ENCODE measurements at places on chromosomes 6 and 20. TPM values are rescaled to one million over a fixed set of nuclear protein-coding genes. Genes with fewer than 3 reads are reported as not detected.

Gene DNMT3B
- total RNA-seq, result 2.2 TPM

Gene VWA7
- total RNA-seq, result 0.57 TPM

Gene SLC13A3
- total RNA-seq, result 1.5 TPM

Gene REV3L
- total RNA-seq, result 7.0 TPM

Gene GPR63
- 0.95 TPM for total RNA-seq

Gene APOBEC2
- total RNA-seq, result not detected

DNA sequence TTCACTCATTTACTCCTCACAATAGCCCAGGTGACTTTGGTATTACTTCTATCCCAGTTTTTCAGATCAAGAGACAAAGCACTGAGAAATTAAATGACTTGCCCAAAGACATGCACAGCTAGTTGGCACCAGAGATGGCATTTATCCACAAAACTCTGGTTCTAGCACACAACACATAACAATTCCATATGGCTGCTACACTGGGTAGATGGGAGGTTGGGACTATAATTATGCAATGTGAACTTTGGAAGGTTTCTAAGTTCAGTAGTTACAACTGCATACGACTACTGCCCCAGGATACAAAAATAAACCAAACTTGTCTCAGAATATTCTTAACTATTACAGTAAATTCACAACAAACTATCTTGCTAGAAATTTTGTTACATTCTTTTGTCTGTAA, 54.2 kb upstream of the MLIP start:
- no peak for DNase-seq

DNA sequence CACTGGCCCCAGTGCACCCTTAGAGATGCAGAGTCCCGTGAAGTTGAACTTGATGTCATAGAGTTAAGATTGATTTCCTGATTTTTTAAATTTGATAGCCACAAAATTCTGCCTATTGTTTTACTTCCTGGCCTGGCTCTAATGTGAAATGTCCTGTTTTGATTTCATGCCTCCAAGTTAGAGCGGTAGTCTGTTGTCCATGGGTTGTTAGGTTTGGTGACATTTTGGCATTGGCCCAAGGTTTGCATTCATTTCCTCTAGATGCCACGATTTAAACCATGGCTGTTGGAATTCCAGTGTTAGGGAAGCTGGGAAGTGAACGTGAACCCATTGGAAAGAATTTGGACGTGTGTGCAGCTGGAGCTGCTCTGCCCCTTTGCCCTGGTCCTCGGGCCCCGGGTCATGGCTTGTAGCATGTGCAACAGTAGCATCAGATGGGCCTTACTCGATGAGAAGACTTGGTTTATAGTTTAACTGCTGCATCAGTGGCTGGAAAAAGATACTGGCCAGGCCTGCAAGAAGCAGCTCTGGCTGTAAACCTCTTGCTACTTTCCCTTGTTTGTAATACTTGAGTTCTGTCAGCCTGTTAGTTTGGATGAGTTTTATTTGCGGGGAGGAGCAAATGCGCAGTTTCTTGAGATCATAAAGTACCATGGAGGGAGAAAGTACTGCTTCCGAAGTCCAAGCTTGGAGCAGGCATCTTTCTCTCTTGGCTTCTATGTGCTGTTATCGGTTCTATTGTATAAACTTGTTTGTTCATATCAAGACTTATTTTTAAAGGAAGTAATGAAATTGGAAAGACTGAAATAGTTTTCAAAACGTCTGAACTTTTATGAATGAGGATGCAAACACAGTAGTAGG, 121.4 kb upstream of the CLDN20 start:
- no peak for DNase-seq

- DNase-seq, result no peak
Observed at GRCh38 chr6:30749554-30750378, 5.4 kb upstream of the IER3 start.

DNA sequence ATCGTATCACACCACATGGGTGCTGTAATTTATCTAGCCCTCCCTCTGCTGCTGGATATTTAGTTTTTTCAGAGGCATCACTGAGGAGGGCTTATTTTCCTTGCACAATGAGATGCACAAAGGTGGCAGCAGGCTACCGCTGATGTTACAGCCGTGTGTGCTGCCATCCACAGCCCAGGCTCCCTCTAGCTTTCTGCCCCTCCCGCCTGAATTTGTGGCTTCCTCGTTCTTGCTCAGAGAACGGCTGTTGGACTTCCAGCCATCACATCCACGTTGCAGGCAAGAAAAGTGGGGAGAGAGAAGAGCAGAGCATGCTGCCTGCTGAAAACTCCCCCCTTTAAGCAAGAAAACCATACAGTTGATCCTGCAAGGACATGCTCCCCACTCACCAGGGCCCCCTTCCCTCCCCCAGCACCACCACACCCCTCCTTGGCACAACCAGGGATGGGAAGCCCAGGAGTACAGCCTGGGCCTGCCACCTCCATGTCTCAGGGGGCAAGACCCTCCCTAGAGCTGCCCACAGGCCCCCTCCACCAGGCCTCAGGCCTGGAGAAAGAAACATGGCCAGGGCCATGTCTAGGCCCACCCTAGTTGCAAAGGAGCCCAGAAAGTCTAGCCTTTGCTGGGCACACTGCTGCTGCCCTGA, 102.6 kb downstream of the MRPL14 start:
- DNase-seq, result no peak

DNA sequence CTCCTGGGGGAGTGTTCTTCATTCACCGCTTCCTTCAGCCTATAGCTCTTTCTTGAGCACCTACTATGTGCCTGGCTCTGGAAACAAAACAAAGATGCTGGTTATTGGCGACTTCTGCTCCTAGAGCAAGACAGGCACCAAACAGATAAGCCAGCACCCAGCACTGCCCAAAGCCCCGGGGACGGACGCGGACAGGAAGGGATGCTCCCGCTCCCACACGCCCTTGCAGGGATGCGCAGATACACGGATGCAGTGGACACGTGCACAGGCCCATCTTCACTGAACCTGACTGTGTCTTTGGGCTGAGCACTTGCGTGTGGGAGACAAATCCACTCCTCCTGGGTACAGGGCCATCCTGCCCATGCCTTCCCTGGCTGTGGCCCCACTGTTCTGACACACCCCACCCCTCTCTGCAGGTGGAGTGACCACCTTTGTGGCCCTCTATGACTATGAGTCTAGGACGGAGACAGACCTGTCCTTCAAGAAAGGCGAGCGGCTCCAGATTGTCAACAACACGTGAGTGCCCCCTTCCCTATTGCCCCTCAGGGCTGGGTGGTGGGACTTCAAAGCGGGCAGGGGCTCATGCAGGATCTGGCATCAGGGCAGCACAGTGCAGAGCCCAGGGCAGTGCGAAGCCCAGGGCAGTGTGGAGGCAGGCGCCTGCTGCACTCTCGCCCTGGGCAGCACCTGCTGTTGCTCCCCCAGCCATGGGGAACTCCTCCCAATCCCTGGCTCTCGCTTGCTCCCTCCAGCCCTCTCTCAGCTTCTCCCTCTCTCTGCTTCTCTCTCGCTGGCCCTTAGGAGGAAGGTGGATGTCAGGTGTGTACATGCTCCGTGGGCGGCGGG, 39.9 kb downstream of the SRC start:
- DNase-seq, result no peak

DNA sequence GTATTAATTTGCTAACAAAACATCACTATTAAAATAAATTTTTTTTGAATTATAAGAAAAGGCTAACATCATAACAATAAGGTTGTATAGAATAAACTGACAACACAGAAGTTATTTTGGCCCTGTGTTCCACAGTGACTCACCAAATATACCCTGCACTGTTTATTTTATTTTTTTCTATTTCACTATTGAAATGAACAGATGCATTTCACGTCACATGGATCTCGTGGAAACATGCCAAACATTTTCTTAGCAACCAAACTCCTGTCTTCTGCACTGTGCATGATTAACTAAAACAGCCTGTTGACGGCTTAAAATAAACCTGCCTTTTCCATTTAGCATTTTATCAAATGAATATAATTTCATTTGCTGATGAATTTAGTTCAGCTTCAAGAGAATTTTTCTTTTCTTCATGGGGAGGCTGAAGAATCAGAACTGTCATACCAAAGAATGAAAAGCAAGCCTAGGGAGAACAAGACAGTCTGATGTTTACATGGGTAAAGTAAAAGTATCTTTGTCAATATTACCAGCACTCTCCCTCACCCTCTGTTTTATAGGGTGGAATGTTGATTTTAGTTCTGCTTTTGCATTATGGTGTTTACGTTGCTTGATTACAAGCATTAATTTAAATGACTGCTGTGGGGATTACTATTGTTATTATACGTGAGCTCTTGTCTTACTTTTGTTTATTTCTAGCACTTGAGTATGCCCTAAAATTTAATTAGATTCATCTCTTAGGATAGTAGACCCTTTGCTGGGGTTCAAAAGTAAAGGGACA, 115.3 kb downstream of the LCA5 start:
- DNase-seq, result no peak

DNA sequence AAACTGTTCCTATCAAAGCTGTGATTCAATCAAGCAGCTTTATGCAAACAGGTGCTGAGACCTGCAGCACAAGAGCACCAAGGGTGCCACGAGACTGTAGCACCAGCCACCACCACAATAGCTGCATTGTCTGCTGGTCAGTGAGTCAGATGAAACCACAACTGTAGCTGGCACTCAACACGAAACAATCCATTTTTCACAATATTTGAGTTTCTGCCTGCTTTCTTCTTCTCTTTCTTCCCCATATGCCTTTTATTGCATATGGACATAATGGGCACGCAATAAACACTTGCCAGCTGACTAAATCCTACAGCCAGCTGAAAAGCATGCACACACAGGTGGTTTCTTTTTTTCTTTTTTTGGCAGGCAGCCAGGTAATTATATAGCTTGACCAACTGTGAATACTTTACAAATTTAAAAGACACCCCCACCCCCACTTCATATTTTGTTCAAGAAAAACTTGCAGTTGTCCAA, 16.6 kb downstream of the SLC2A12 start:
- DNase-seq, result no peak

GRCh38 chr20:46619445-46619844, 31.8 kb downstream of the SLC13A3 start:
- DNase-seq, result no peak

DNA sequence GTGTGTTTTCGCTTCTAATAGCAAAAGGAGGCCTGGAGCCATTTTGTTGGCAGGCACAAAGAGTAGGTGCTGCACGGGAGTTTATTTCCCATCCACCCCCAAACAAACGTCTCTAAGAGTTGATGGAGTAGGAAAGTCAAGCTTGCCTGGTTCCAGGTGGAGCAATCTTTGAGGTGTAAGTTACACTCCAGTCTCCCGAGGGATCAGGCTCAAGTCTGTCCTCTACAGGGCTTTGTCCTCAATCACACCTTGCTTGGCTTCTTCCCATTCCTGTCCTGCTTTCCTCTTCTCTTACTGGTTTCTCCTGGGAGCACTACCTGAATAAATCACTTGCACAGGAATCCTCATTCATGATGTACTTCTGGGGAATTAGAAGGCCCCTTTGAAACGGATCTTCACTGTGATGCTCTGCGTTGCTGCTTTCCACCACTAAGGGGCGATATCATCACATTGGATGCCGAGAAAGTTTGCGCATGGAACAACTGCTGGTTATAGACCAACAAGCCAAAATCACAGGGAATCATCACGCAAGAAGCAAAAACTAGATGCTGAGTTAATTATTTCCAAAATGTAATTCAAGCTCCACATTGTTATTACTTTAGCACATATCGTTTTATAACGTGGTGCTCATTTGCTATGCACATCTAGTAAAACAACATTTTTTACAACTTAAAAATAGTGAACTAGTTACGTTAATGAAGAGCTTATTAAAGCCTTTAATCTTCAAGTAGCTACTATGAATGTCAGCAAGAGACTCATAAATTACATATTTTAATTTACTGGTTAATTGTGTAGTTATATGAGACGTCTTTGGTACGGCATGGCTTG, 156.8 kb downstream of the DNAH8 start:
- no peak for DNase-seq

- DNase-seq, result no peak
Observed at GRCh38 chr6:102389994-102390393, 996.5 kb downstream of the GRIK2 start.

DNA sequence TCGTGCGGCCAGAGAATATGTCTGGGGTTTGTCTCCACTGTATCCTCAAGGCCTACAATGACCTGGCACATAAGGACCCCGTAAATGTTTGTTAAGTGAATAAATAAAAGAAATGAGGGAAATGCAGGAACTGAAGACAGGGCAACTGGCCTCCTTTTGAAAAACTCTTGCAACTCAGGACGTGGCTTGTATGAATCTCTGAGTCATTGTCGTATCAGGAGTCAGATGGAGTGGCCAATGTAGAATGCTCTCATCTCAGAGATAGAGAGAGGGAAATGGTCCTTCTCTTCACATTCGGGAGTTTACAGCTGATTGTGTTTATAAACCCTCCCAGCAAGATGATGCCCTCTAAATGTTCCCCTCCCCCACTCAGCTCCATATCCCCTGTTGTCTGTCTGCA, 57.1 kb downstream of the UST start:
- no peak for DNase-seq

DNA sequence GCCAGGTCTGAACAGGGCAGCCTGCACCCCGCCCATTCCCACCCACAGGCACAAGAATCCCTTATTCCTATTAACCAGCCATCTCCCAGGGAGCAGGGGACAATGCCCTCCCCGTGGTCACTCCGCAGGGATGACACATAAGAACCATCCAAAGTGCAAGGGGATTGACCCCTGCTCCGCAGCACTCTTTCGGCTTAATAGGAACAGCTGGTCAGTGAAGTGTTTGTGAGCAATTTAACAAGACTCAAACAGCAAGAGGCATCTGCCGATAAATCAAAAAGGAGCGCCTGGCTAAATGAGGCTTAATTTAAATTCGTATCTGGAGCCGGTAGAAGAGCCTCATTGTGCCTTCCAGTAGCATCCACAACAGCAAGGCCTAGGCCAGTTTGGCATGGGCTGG, 389.4 kb downstream of the RNGTT start:
- DNase-seq, result no peak

- DNase-seq, result no peak
Observed at GRCh38 chr20:51326201-51326819, 216.2 kb downstream of the NFATC2 start.

DNA sequence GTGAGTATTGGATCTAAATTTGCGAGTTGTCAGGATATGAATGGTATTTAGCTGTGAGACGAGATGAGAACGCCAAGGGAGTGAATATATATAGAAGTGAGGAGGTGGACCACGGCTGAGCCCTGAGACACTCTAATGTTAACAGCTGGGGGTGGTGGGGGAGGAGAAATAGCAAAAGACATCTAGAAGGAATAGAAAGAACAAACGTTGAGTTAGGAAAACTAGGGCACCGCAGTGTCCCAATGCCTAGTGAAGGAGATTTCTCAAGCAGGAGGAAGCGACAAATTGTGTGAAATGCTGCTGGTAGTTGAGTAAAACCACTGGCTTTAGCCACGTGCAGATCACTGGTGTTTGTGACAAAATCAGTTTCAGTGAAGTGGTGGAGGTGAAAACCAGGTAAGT, 56.9 kb downstream of the CD164 start:
- DNase-seq, result no peak
